Stimulated activated naive CD8-positive, alpha-beta T cell treated with anti-CD3 and anti-CD28 coated beads, Interleukin-15, Interleukin-2, amounts not matched to agents 100 U/mL and 50 U/mL, for 24 hours (primary cell): ENCODE measurements at places on chromosomes 11 and 22.

GRCh38 chr11:1449490-1450243 is 36.9 kb downstream of the MOB2 start:
- DNase-seq: no peak

GRCh38 chr11:69508974-69509373 is 27.5 kb downstream of the LINC01488 start:
- no peak for DNase-seq

DNA sequence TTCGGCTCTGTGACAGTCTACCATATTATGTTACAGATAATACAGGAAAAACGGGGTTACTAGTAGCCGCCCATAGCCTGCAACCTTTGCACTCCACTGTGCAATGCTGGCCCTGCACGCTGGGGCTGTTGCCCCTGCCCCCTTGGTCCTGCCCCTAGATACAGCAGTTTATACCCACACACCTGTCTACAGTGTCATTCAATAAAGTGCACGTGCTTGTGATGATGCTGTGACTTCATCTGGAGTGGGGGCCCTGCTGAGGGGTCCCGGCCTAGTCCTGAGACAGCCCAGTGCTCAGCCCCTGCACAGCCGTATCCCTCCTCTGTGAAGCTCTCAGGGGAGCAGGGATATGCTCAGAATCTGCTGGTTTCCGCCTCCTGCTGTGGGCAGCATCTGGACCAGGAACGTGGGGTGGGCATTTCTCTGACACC is 1.2 kb downstream of the IFITM1 start:
- DNase-seq: peak; percentile 31

GRCh38 chr11:94884376-94884775 is 89.0 kb downstream of the CWC15 start:
- no peak for DNase-seq

- DNase-seq: no peak
Measured at GRCh38 chr22:35746946-35747703, 29.5 kb downstream of the APOL5 start.

- no peak for DNase-seq
Measured at GRCh38 chr11:25769287-25769686, 562.6 kb upstream of the ANO3 start.

DNA sequence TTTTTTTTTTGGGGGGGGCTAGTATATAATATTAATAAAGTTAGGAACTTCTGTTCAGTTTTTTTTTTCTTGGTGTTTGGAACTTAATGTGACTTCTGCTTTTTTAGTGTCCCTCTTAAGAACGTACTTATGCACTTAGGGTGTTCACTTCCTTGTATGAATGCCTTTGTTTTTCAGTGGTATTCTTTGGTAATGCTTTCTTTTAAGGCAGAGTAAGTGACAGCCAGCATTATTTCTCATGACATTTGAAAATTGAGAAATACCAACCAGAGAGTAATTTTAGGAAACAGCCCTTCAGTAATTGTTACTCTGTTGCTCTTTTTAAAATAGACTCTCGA is 2.4 kb downstream of the GRK3 start:
- DNase-seq: no peak
